ENCODE measurements at places on chromosomes 3 and 15.

DNA sequence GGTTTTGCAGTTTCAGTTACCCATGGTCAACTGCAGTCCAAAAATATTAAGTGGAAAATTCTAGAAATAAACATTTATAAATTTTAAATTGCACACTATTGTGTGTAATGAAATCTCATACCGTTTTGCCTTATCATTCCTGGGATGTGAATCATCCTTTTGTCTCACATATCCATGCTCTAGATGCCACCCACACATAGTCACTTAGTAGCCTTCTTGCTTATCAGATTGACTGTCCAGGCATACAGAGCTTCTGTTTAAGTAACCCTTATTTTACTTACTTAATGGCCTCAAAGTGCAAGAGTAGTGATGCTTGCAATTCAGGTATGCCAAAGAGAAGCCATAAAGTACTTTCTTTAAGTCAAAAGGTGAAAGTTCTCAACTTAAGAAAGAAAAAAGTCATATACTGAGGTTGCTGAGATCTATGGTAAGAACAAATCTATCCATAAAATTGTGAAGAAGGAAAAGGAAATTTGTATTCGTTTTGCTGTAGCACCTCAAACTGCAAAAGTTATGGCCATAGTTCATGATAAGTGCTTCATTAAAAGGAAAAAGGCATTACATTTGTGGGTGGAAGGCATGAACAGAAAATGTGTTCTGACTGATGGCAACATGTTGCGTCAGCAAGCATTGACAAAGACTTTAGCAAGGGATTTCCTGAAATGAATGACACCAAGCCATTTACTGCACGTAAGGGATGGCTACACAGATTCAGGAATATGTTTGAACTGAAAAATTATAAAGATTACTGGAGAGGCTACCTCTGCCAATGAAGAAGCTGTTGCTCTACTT lies 43.8 kb downstream of the SPATA16 start:
- DNase-seq = no peak

DNA sequence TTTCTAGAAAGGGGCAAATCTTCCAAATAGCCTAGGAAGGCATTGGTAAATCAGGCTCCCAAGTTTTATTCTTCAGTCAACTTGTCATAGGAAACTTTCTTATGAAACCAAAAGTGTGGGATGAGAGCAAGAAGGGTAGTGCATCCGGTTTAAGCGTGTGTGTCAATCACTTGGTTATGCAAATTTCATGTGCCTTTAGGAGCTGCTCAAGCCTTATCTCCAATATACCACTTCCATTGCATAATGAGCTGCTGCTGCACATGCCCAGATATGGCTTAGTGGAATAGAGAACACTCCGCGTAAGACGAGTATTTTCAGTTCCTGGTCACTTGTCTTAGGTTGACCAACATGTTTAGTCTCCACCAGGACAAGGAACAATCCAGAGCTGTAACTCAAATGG lies 242.1 kb downstream of the CBLB start:
- no peak for DNase-seq

- no peak for DNase-seq
Measured at GRCh38 chr15:95192923-95193322, 961.6 kb downstream of the MCTP2 start.

GRCh38 chr15:87489902-87490665 lies 766.5 kb downstream of the NTRK3 start:
- no peak for DNase-seq

GRCh38 chr3:36991923-36992805 lies 767 bp downstream of the EPM2AIP1 start:
- no peak for DNase-seq

- no peak for DNase-seq
Measured at GRCh38 chr3:65961733-65962132, 77.0 kb downstream of the MAGI1 start.

- peak; percentile 88 for DNase-seq
Measured at GRCh38 chr15:40506964-40507571, 36.3 kb downstream of the CHST14 start.

GRCh38 chr3:37704064-37704463 lies 157.6 kb upstream of the CTDSPL start:
- DNase-seq = no peak

- no peak for DNase-seq
Measured at GRCh38 chr15:31563001-31563400, 236.4 kb downstream of the KLF13 start.

DNA sequence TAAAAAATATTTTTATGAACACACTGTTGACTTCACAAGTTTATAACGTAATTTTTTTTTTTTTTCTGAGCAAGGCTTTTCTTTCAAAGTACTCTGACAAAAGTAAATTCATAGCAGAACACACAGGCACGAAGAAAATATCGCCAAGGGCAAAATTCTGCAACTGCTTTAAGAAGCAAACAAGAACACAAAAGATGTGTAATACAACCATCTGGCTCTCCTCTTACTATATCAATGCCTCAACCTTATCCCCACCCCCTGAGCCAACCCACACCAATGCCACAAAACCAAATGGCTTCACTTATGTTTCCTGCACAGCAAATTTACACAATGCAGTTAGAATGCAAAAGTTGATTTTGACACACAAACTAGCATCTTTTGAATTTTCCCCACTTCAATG lies 274.2 kb downstream of the FOXP1 start:
- DNase-seq = no peak

GRCh38 chr3:16994854-16995525 lies 110.2 kb downstream of the PLCL2 start:
- DNase-seq = no peak

GRCh38 chr3:11592445-11593298 lies 51.0 kb downstream of the VGLL4 start:
- no peak for DNase-seq

DNA sequence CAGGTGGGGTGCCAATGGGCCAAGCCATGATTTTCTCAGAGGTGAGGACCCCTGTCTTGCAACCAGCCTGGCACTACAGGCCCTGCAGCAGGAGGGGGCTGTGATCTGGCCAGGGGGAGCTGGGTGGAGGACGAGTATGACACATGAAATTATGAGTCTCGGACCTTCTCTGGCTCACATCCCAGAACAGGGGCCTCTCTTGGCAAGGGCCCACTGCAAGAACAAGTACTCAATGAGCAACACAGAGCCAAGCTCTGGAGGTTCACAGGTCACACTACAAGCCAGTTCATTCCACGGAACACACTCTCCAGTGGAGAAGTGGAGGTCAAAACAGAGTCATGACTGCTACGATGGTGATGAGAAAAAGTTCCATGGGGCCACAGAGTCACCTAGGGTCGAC lies 28.3 kb downstream of the CCDC32 start:
- DNase-seq = no peak

- DNase-seq = no peak
Measured at GRCh38 chr3:184110316-184110725, 13.5 kb downstream of the HTR3E start.

DNA sequence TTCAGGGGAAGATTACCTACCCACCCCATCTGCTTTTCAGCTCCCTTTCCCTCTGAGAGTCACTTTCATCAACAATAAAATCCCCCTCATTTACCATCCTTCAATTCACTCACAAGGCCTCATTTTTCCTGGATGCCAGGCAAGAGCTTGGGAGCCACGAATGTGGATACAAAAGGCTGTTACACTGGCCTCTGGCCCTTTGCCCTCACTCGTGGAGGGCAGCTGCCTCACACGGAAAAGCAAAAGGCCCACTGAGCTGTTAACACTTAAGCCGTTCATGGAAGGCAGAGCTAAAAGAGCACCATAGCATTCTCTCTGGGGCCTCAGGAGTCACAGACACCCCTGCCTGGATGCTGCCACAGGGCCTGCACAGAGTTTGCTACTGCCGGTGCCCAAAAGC lies 102.4 kb upstream of the TUSC7 start:
- peak; percentile 8 for DNase-seq

DNA sequence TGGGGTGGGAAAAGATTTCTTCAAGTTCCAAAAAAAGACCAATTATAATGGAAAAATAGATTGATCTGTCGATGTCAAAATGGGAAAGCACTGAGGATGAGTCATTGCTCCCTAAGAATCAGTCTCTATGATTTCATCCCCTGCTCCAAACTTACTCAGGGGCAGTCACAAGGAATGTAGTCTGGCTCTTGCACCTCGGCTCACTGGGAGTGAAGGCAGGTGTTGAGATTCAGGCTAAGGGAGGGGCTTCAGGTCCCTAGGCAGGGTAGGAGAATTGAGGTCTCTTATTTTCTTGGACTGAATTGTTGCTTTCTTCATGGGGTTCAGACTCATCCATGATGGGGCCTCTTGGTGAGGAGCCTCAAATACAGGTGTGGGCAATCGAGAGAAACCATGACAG lies 14.2 kb downstream of the ESYT3 start:
- no peak for DNase-seq

- no peak for DNase-seq
Measured at GRCh38 chr15:36761132-36761847, 181.9 kb downstream of the CDIN1 start.

DNA sequence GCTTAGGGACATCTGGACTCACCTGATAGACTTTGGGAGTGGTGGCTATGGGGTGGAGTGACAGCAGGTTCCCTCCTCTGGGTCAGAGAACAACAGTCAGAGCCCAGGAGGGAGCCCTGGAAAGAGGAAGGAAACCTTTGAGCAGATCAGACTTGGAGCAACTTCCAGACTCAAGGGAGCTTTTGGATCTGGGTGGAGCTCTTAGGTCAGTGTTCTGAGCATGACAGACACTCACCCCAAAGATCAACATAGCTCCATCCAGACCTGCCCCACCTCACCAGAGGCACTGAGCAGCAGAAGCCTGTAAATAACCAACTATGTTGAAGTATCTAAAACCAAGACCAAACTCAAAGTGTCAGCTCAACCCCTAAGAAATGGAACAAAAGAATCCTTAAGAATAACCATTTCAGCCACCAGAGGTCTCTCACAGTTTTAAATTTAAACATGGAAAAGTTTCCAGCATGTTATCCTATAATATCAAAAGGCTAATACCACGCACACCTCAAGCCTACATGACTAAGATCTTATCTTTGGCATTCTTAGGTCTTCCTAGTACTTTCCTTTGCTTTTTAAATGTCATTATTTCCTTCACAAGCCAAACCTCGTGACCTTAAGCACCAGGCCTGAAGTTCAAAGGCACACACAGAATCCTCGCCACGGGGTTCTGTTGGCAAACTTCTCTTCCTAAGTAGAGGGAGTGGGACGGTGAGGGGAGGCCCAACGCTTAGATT lies 56.4 kb downstream of the UMPS start:
- no peak for DNase-seq

DNA sequence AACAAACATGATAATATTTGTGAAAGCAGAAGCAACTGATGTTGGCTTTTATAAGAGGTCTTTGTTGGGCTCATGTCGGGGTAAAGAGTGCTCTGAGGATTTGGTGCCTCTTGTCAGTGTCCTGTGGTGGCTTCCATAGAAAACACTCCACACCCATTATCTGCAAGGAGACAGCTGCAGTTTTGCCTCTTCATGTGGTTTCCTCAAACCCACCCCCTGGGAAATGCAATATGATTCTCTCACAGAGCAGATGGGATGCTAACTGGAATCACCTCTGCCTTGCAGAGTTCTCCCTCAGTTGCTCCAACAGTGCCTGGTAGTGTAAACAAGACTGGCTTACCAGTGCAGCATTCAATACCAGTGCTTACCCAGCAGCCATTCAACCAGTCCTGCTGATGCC lies 771.4 kb upstream of the CFAP20DC start:
- no peak for DNase-seq

- DNase-seq = no peak
Measured at GRCh38 chr15:39040861-39041260, 476.2 kb upstream of the RASGRP1 start.

- DNase-seq = no peak
Measured at GRCh38 chr15:47506329-47507100, 210.8 kb upstream of the SEMA6D start.

DNA sequence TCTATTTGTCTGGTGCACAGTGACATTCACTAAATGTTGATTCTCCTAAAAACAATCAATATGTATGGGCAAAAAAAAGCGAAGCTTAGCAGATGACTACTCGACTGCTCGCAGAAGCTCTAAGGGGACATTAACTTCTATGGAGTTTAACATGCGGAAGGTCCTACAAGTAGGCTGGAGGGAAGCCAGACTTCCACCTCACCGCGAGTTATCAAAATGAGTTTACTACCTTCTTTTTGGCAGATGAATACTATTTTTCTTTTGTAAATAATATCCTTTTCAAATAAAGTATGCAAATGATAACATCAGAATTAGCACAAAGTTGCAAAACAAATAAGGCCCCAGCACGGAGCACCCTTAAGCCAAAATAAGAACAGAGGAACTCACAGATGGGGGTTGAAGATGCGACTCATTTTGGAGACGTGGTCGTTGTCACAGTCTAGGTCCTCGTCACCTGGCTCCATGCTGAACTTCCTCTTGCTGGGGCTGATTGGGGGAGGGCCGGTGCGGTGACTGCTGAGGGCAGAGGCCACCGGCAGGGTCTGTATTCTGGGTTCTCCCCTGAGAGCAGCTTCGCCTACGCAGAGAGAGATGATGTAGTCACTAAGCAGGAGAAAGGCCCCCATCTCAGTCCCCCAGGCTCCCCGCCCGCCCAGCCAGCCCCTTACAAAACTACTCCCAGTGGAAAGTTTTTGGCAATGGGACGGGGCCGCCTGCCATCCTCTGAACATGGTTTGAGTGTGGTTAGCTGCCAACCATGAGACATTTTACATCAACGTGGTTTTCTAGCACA lies 42.1 kb downstream of the VGLL4 start:
- peak; percentile 69 for DNase-seq

GRCh38 chr3:122076491-122077292 lies 21.5 kb downstream of the CD86 start:
- DNase-seq = no peak

DNA sequence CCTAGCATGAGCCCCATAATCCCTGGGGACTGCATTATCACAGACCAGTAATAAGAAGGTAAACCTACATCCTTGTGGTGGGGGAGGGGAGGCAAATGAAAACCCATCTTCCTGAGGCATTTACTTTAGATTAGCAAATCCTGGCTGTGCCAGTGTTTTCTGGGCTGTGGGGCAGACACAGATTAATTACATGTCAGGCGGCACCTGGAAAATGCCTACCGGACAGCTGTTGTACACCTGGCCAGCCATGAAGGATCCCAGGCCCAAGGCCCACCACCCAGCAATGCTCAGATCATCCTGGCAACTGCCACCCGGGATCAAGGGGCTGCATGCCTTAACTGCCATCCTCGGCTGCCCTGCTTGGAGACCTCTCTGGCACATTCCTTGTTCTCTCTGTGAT lies 59.1 kb upstream of the RASA2 start:
- no peak for DNase-seq

DNA sequence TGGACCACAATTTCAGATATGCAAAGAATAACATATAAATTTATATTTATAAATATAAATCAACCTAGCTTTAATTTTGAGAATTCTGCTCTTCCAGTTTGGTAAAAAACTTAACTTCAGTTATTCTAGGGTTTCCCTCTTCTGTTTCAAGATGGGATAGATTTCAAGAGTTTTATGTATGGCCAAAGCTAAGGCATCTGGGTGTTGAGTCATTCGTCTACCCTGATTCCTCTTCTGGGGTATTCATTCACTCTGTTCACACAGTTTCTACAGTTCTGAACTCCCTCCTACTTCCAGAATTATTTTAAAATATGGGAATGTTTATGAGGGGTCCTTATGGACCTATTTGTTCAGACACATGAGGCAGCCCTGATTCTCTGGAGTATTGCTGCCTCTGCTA lies 4.2 kb upstream of the FGF7 start:
- no peak for DNase-seq
